T follicular helper cell (primary cell): ENCODE measurements at places on chromosomes 13 and 19.

GRCh38 chr19:861756-862580 is 2.5 kb downstream of the CFD start:
- DNase-seq, result peak; percentile 61

GRCh38 chr13:67369895-67370660 is 139.9 kb upstream of the PCDH9 start:
- DNase-seq, result no peak

GRCh38 chr13:111007209-111007608 is 92.3 kb upstream of the ANKRD10 start:
- DNase-seq, result no peak

DNA sequence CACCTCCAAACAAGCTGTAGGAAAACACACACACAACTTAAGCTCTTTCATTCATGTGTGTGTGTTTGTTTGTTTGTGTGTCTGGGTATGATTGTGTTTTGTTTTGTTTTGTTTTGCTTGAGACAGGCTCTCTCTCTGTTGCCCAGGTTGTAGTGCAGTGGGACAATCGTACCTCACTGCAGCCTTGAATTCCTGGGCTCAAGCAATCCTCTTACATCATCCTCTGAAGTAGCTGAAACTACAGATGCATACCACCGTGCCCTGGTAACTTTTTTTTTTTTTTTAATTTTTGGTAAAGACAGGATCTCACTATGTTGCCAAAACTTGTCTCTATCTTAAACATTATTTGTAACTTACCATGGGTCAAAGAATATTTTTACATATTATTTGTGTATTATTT is 431.7 kb downstream of the SLITRK1 start:
- no peak for DNase-seq

GRCh38 chr19:16615808-16616207 is 12.2 kb downstream of the MED26 start:
- no peak for DNase-seq

GRCh38 chr19:32902448-32902847 is 32.9 kb upstream of the SLC7A9 start:
- DNase-seq, result no peak

DNA sequence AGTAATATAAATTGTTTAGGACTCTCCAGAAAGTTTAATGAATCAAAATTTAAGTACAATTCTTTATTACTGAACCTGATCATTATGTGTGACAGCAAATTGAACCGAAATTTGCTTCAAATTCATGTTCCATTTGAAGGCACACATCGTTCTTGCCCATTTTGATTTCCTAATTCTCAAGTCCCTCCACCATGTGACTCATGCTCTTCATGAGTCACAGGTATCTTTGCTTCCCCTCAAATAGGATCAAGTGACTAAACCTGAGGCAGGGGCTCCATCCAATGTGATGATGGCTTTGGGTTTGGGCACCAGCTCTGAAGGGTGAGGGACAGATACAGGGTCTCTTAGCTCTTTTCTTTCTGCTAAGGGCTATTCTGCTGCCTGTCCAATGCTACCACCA is 86.1 kb downstream of the THSD1 start:
- DNase-seq, result no peak

GRCh38 chr13:24217601-24218281 is 57.2 kb downstream of the SPATA13 start:
- DNase-seq, result no peak

- no peak for DNase-seq
These were observed 165.2 kb downstream of the URI1 start for GRCh38 chr19:30107251-30107650.

DNA sequence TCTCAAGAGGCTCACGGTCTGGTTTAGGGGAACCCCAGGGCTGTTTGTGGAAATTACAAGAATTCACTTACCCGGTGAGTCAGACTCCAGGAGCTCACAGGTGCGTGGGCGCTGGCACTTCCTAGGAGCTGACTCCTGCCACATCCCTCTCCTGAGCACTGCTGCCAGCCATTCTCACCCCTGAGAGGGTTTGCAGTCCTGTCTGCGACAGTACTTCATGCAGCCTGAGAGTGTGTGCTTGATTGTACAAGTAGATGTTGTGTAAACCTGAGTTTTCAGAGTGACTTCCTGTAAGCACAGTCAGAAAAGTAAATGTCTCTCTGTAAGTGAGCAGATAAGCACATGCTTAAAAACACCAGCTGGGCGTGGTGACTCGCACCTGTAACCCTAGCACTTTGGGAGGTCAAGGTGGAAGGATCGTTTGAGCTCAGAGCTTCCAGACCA is 8.1 kb downstream of the MRPL4 start:
- DNase-seq, result no peak

DNA sequence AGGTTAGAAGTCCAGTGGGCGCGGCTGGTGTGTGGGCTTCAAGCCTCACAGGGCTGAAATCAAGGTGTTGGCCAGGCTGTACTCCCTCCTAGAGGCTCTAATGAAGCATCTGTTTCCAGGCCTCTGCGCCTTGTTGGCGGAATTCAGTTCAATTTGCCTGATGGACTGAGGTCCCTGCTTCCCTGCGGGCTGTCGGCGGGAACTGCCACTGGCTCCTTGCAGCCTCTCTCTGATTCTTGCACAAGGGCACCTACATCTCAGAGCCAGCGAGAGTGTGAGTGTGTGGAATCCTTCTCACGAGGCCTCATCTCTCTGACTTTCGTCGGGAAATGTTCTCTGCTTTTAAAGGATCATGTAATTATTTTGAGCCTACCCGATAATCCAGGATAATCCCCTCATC is 128.6 kb downstream of the DLEU7 start:
- DNase-seq, result no peak

GRCh38 chr19:11437955-11438354 is 2.5 kb downstream of the PRKCSH start:
- DNase-seq, result no peak

DNA sequence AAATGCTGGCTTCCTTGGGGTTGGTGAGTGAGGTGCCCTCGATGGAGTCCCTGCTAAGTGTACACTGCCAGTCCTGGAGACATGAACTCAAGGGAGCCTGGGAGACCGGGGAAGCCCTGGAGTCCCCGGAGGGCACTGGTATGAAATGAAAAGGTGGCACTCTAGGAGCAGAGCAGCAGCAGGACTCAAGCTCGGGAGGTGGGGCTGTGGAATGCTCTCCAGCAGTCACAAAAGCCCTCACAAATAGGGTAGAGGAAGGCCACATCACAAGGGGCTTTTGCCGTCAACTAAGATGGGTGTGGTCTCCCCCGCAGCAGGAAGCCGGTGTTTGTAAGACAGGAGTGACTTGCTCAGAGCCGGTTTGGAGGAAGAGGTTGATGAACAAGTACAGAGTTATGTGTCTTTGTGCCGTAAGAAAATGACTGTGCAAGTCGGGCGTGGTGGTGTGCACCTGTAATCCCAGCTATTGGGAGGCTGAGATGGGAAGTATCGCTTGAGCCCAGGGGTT is 19.3 kb downstream of the CCNE1 start:
- DNase-seq, result peak; percentile 53

DNA sequence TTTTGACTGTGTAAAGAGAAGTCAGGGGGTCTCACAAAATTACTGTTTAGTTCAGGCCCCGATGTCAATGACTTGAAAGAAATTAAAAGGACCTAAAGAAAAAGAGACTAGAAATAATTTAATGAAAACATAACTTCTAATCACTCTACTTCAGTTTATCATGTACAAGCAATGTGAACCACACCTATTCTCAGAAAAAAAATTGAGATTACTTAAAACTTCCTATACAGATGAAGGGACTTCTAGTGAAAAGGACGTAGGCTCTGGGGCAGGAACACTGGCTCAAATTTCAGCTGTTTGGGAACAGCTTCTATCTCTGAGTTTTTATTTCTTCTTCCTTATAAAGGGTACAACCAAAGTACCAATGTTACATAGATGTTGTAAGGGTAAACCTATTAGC is 38.0 kb downstream of the TPT1 start:
- no peak for DNase-seq

GRCh38 chr19:49439836-49440235 is 1.5 kb downstream of the SLC17A7 start:
- DNase-seq, result no peak

DNA sequence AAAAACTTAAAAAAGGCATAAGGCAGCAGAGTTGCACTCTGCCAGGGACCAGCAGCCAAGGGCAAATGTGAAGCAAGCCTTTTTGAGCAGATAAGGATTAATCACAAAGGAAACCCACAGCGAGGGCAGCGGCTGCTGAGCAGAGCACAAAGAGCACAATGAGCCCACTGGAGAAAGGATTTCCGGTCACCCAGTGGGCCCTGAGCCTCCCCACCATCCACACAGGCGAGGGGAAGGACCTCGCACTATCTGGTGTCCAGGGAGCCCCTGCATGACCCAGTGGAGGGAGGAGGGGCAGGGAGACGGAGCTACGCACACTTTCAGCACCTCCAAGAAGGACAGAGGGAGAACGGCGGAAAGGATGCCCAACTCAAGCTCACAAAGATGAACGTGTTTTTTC is 40.0 kb downstream of the COL4A1 start:
- DNase-seq, result no peak

GRCh38 chr19:48985711-48986110 is 7.4 kb downstream of the GYS1 start:
- DNase-seq, result no peak

DNA sequence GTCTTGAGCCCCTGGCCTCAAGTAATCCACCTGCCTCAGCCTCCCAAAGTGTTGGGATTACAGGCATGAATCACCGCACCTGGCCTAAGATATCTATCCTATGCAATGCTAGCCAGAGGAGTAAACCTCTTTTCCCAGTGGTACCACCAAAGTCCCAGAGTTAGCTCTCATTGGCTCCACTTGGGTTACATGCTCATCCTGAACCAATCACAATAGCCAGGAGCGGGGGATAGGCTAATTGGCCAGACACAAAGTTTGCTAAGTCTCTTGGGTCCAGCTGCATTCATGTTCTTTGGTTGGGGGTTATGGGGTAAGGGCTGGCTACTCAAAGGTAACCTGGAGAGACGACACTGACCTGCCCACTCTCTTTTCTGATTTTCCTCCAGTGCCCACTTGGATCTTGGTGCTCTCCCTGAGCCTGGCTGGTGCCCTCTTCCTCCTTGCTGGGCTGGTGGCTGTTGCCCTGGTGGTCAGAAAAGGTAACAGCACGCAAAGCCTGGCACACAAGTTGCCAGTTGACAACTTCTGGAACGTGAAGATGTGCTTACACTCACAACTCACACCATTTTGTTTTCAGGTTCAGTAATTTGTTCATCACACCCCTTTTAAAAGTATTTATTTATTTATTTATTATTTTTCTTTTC is 7.8 kb downstream of the C19orf38 start:
- no peak for DNase-seq

GRCh38 chr13:66840621-66841020 is 389.5 kb downstream of the PCDH9 start:
- DNase-seq, result no peak

- no peak for DNase-seq
These were observed 57.9 kb downstream of the RXFP2 start for GRCh38 chr13:31797154-31797775.

DNA sequence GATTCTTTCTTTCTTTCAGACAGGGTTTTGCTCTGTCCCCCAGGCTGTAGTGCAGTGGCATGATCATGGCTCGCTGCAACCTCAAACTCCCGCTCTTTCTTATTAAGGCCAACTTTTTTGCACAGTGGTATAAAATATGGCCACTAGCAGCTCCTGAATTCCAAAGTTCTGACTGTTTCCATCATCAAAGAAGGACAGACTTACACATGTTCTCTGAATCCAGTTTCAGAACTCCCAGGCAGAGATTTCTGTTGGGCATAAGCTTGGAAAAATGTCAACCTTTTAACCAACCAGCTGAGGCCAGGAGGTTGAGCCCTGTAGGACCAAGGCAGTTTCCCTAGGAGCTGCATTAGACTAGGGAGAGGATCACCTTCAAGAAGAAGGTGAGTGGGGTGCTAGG is 184.1 kb downstream of the HS6ST3 start:
- DNase-seq, result no peak

GRCh38 chr19:10692673-10693264 is 8.5 kb upstream of the QTRT1 start:
- DNase-seq, result no peak

- DNase-seq, result no peak
These were observed 437.6 kb downstream of the HS6ST3 start for GRCh38 chr13:96527497-96527896.

GRCh38 chr13:99953138-99953755 is 18.3 kb downstream of the ZIC5 start:
- no peak for DNase-seq

DNA sequence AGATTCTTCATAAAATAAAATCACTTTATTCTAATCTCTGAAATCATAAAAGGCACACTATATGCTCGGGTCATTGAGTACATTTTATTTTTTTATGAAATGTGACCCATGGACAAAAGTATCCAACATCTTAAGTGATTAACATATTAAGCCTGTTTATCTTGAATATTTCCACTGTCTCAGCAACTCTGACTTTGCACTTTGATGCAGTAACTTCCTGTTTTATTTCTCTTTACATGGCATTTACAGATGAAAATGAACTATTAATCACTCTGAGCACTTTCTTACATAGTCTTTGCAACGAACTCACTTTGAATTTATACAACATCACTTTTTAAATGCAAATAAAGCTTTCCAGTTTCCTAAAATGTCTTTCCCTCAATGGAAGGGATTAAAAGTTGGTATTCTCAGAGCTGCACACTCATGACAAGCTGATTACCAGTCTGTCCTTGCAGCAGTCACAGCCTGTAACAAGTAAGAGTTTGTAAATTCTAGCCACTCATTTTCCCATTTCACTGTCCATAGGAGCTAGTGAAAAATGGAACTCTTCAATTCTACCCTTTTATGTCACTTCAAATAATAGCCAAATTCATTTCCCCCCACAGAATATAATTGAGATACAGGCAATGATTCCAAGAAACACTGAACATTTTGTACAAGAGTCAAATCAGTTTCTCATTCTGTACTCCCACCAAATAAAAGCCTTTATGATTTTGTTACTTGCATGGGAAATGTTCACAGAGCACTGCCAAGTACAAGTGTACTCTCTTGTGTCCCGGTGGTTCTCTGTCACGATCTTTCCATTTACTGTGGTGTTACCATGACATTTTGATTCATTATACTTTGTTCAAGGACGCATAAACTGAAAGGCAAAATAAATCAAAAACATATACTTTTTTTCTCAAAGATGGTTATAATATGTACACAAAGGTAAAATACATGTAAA is 1968.9 kb downstream of the PCDH9 start:
- no peak for DNase-seq

DNA sequence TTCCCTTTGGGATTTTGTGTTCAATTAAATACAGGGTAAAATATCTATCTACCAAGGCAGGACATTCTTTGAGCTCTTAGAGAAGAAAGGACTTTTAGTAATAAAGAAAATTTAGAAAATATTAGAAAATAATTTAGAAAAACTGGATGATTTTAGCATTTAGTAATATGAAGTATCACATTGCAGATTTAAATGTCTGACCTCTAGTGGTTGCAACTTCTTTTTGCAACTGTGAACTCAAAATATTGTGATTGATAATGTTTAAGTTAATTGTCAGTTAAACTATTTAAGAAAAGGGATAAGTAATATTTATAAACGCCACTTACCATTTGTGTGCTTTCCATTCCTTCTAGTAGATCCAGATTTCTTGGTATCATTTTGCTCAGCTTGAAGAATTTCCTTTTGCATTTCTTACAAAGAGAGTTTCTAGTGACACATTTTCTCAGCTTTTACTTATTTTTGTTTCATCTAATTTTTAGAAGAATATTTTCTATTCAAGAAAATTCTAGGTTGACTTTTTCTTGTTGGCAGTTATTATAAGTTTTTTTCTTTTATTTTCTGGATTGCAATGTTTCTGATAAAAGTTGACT is 10.3 kb upstream of the POSTN start:
- no peak for DNase-seq
